ENCODE measurements at places on chromosomes 2 and 18.

DNA sequence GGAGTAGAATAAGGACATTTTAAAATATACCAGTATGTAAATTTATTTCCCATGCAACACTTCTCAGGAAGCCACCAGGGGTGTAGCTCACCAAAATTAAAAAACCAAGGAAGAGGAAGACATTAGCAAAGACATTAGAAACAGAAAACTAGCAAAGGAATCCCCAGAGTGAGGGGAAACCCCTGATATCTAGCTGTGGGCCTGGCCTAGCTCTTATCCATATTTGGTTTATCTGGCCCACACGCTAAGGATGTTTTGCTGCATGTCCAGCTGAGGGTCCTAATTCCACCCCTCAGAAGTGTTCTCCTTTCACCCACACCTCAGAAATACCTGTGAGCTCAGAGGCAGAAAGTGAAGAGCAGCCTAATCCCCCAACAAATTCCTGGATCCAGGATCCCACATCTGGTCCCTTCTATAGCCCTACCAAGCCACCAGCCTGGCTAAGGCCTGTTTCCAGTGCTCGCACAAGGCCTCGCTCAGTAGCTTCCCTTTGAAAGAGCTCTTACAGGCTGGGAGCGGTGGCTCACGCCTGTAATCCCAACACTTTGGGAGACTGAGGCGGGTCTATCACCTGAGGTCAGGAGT, 17.4 kb downstream of the OSBPL1A start:
- no peak for DNase-seq

DNA sequence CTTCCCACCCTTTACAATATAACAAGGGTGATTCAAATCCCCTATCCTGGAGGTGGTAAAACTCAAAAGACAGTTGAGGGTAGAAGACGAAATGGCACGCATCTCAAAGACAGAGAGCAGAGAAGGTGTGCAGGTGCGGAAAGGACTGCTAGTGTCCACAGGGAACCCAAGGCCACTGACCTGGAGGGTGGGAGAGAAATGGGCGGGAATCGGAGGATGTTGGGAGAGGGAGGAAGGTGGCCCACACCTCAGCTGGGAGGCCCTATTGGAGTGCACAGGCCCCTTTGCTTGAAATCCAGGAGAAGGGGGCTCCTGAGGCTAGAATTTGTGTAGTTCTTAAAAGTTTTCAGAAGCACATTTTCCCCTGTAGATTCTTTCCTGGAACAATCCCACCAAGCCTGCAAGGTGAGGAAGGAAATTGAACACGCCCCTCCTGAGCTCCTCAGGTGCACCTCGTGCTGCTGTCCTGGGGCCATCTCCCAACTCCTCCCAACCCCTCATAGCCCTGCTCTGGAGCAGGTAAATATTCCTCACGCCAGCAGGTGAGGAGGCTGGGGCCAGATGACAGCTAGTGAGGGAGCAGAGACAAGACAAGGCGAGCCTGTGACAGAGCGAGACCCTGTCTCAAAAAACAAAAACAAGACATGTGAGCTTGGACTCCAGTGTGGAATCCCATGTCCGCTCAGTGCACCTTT, 99.3 kb downstream of the MCFD2 start:
- no peak for DNase-seq

DNA sequence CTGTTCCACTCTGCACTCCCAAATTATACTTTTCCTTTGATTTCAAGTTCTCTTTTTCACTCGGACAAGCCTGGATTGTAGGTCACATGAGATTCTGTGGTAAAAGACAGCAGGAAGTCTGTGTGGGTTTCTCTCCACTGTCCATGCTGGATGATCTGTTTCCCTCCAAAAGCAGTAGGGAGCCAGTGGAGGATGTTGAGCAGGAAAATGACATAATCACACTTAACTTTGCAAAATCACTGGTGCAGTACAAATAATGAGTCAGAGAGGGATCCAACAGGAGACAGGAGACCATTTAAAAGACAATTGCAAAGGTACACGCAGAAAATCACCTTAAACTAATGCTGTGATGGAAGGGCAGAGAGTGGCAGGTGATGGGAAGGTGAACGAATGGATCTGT, 301.3 kb downstream of the ZNF407 start:
- peak; percentile 78 for DNase-seq

DNA sequence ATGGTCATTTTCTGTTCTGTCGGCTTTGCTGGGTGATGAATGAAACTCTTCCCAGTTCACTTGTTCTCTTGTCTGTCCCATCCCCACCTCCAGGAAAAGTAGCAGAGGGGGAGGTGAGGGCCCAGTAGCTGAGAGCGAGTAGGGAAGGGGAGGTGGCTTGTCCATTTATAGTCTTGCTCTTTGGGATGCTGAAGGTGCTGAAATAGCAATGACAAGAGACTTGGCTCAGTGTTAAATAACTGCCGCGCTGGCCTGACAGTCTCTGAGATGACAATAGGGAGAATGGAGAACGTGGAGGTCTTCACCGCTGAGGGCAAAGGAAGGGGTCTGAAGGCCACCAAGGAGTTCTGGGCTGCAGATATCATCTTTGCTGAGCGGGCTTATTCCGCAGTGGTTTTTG, at the start of gene SMYD1:
Gene SMYD1 (plus strand): TSS at position 228 of the 400 bp plus-strand sequence. CDS start 40 bp downstream, at position 268.
- DNase-seq = no peak

GRCh38 chr18:48106498-48106897, 176.0 kb upstream of the SMAD2 start:
- DNase-seq = no peak

- DNase-seq = no peak
These were observed 321.6 kb downstream of the STK39 start for GRCh38 chr2:167925758-167926157.

- peak; percentile 74 for DNase-seq
These were observed 48.5 kb upstream of the LYPD6B start for GRCh38 chr2:148989882-148990493.

DNA sequence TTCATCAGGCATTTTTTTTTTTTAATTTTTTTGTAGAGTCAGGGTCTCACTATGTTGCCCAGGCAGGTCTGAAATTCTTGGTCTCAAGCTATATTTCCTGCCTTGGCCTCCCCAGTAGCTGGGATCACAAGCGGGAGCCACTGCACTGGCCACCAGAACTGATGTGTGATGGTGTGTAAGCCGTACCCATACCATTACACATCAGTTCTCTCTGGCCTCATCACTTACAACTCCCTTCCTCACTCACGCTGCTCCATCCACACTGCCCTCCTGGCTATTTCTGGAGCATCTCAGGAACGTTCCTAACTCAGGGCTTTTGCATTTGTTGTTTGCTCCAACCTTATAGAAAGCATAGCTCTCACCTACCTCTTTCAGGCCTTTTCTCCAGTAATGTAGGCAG, 834.5 kb upstream of the ID2 start:
- no peak for DNase-seq

DNA sequence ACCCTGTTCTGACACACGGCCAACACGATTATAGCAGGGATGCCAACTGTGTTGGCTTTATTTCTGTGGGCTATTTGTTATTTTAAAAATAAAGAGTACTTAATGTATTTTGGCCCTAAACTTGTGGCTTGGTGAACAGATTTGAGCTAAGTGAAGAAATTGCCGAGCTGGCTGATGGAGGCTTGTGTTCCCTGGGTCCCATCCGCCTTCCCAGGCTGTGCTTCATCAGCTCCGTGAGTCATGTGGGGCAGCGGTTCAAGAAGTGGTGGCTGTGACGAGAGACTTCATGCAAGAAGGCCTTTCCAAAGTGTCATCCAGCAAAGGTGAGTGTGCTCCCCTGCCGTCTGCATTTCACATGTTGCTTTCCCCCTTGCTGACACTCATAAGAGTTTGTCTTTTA, 73.6 kb upstream of the NCK2 start:
- no peak for DNase-seq

- no peak for DNase-seq
These were observed 40.6 kb downstream of the ACTR3 start for GRCh38 chr2:113930448-113930847.

- no peak for DNase-seq
These were observed 432.7 kb upstream of the RAB12 start for GRCh38 chr18:8176554-8176953.

DNA sequence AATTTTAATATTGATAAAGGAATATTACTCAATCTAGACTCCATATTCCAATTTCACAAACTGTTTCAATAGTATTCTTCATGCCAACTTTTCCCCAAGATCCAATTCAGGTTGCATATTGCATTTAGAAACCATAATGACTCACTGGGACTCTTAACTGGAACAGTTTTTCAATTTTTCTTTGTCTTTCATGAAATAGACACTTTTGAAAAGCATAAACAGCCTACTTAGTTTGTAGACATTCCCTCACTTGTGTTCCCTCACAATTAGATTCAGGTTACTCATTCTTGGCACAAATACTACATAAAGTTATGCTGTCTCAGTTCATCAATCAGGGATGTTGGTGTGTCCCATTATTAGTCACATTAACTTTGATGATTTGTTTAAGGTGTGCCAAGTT, 1768.4 kb upstream of the PIK3C3 start:
- no peak for DNase-seq

DNA sequence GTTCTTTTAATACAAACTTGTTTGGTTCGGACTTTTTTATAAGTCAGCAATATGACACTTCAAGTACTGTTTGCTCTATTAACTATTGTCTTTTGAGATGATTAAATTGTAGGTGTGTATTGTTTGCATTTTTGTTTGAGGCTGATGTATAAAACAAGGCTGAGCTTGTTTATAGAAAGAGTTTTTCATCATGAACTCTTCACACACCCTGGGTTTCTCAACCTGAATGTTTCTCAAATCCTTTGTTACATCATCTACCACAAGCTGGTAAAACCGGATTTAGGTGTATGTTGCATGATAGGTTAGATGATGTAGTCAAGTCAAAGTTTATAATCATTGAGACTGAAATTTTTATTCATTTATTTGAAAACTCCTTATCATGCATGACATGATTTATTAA, 335.2 kb upstream of the LRATD1 start:
- no peak for DNase-seq

- no peak for DNase-seq
These were observed 127.3 kb downstream of the TTN start for GRCh38 chr2:178679891-178680290.

DNA sequence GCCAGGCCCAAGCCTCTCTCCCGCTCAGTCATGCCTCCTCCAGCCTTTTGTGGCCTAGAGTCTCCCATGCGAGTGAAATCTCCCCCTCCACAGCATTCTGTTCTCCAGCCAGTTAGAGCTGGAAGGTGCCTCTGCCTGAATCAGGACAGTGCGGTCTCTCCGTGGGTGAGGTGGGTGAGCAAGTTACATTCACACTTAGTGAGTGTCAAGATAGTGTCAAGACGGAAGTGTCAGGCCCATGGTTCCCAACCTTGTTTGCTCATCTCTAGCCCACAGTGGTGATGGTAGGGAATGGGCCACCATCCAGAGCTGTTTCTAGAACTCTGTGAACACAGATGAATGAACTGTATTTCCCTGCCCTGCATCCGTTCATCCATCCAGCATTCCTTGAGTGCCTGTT, 59.5 kb downstream of the LPIN1 start:
- no peak for DNase-seq

DNA sequence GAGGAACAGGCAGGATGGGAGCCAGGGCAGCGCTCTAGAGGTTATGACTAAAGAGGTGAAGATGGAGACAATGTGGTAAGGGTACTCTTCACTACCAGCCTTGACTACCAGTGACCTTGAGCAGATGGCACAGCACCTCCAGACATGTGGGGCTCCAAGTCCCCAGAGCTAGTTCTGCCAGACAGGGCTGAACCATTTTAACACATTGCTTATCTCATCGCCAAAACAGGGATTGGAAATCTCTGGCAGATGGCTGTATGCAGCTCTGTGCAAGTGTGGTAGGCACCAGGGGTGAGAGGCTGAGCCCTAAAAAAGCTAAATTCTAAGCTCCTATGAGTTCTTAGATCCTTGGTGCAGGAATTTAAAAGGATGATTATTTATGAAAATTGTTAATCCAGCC, 41.3 kb downstream of the FSHR start:
- no peak for DNase-seq

DNA sequence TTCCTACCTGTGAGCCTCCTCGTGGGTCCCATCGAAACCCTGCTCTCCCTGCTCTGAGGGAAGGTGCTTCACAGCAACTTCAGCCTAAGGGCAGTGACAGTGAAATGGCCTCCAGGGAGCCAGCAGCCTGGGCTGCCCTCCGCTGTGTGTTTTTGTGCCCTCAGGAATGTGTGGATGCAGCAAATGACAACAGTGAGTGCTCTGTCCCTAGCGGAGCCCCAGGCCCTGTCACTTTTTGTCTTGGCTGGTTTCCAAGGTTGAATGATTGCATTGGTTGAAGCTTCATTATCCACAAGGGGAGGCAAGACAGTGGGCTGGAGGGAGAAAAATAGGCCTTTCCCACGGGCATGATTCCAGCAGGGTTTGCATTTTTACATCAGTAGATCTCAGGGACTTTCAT, 42.9 kb downstream of the STON1 start:
- no peak for DNase-seq

GRCh38 chr2:52194342-52194741, 1162.4 kb upstream of the NRXN1 start:
- DNase-seq = no peak

DNA sequence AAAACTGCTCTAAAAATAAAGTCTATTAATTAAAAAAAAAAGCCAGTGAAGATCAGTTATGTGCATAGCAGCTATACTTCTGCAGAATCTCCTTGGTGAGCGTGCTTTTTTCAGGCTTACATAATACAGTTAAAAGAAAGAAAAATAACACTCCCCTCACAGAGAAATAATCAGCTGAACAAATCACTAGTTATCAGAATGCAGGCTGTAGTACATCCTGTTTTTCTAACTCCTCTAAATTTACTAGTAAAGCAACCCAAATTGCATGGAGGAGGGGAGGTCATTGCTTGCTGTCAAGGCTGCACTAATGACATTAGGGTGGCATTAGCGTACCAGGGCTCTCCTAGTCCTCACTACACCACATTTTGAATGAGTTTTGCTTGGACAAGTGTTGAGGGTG, 192.2 kb downstream of the PLCL1 start:
- DNase-seq = no peak

DNA sequence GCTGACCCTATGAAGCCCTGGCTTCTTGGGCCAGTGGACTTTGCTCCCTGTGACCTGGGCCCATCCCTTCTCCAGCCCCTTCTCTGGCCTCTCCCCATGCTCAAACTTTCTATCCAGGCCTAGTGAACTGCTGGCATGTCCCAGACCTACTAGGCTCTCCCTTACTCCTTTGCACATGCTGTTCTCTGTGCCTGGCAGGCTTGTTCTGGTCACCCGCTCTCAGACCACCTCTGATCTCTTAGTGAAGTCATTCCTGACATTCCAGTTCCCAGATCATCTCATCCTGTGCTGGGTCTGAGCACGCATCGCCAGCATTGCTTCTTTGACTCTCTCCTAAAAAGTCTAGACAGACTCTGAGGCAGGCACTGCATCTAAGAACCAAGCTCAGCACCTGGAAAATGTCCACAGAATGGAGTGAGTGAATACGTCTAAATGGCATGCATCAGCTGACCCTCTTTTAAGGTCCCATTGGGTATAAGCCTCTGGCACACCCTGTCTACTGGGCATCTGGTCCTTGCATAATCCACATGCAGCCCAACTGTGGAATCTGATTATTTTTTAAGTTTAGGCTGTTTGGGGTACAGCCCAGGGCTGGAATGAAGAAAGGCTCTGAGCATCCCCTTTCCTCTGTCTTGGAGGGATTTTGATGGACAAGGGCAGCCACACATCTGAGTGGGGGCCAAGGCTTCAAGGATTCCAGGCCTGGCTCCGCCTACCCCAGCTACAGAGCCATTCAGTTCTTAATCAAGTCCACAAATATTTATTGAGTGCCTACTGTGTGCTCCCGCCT, 130.6 kb upstream of the HAAO start:
- peak; percentile 75 for DNase-seq
